HS-27A (cell line): ENCODE measurements at places on chromosomes 1 and 21.

GRCh38 chr1:183039985-183040447 is 16.8 kb downstream of the LAMC1 start:
- DNase-seq, result no peak

DNA sequence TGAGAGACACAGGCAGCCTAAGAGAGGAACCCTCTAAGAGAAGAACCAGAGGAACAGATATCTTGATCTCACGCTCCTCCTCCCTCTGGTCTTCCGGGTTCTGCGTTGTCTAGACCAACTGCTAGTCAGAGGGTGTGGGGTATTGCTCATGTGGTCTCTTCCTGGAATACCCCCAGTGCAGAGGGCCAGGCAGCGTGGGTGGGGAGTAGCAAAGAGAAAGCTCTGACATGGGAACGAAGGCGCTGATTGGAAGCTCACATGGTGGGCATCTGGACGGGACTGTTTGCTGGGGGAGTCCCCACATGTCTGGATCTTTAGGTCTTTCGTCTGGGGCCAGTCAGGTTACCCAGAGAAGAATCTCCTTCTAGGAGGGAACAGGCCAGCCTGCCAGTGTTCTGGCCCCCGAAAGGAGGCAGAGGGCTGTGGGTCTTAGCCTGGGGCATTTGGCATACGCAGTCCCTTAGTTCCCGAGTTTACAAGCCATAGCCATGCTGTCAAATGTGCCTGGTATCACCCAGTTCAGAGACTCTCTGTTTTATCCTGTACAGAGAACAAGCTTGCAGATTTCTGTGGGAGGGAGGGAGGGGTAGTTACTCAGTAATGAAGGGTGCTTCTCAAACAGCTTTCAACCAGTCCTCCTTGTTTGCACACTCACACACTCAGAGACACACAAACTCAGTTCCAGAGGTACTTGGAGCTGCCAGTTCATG is 18.3 kb upstream of the IL6R start:
- no peak for DNase-seq

GRCh38 chr1:17423781-17424245 is 15.7 kb downstream of the RCC2 start:
- DNase-seq, result no peak

- no peak for DNase-seq
Measured at GRCh38 chr1:31755850-31756492, 8.2 kb downstream of the ADGRB2 start.

DNA sequence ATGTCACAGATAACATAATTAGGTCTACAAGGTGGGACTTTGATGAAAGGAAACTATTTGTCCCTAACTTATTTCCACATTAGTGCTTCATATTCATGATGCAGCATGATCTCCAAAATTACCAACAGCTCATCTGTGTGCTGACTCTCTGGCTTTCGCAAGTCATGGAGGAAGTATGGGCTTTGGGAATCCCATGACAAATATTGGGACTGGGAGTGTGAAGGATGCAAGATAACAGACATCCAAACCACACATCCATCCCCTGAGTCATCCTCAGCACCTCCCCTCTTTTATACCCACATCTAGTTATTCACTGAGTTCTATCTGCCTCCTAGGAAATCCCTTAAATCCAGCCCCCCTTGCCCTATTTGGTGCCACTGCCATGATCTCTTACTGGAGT is 102.8 kb upstream of the COL24A1 start:
- DNase-seq, result peak; percentile 15

DNA sequence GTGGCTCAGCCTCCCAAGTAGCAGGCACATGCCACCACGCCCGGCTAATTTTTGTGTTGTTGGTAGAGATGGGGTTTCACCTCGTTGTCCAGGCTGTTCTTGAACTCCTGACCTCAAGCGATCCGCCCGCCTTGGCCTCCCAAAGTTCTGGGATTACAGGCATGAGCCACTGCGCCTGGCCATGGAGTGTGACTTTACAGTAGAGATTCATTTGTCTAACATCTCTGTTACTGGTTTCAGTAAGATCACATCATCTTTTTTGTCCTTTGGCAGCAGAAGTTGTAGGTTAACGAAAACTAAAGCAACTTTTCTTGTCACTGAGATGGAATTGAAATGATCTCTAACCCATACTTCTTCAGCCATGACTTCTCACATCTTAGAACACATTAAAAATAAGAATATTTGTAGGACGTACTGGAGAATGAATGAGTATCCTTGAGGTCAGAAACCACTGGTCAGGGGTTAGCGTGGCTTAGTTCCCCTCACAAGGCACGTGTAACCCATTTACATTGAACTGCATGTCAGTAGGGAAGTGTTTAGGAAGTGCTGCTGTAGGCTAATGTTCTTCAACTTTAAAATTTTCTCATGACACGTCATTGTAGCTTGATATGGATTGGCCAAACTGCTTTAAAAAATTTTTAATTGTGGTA is 75.9 kb downstream of the CAMTA1 start:
- DNase-seq, result no peak

- no peak for DNase-seq
Measured at GRCh38 chr21:19508844-19509243, 1105.3 kb upstream of the TMPRSS15 start.

DNA sequence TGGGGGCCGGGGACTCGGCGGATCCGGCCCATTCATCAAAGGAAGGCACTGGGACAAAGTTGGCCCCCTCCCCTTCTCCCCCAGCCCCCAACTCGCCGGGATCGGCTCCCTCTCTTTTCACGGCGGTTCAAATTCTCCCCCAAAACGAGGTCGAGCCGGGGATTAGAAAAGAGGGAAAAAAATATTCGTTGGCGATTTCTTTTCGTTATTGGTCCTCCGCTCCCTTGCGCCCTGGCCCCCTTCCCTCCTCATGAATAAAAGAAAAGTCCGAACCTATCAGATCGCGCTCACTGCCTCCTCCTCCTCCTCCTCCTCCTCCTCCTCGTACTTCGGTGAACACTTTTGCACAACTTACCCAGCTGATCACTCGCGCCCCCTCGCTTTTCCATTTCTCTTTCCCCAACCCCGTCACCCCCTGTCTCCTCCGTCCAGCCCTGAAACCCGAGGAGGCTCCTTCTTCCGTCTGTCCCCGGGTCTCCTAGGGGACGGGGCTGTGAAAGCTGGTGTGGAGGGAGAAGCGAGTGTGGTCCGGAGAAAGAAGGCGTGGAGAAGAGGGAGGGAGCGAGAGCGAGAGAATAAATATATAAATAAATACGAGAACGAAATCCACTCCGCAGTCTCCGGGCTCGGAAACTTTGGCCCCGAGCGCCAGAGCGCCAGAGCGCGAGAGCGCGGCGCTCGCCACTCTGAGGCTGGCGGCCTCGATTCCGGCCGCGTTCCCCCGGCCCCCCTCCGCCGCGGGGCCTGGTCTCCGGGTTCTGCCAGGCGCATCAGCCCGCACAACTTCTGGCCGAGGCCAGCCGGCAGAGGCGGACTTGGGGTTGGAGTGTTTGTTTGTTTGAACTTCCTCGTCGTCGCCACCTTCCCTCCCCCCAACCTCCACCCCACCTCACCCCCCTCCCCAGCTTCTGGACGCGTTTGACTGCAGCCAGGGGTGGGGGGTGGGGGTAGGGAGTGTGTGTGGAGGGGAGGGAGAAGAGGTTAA is at the start of gene PAX7:
TSS of gene PAX7 (plus strand) at position 336 of the 985 bp plus-strand sequence. CDS start 758 bp downstream, outside the sequence.
- no peak for DNase-seq

DNA sequence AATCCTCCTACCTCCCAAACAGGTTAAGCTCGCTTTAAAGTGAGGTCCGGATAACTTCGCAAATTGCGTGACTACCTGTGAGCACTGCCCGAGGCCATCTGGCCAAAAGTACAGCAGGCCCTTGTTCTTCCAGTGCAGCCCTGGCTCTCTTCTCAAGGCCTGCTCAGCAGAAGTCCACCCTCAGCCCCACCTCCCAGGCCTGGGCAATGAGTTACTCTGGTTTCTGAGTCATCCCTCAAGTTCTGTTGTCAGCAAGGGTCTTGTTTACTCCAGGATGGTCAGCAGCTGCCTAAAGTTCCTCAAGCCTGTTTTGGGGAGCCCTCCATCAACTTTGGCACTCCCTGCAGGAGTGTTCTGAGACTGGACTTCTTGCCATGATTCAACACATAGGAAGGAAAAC is 101.7 kb downstream of the BCAR3 start:
- DNase-seq, result no peak

GRCh38 chr1:165734906-165735305 is 33.8 kb downstream of the TMCO1 start:
- no peak for DNase-seq

DNA sequence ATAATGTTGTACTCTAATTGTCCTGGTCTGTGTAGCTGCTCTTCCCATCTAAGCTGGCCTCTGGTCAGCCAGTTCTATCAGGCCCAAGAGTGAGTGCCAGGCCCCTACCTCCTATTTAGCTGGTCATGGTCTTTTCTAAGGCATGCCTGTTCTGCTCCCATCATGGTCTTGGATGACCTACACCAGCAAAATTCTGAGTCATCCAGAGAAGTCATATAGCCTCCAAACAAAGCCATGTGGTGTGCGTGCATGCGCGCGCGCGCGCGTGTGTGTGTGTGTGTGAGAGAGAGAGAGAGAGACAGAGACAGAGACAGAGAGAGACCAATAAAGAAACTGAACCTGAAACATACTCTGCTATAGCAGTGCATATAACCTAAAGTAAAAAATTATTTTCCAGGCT is 254.4 kb downstream of the BRINP2 start:
- no peak for DNase-seq

GRCh38 chr1:235998812-235999211 is 66.1 kb downstream of the NID1 start:
- no peak for DNase-seq

GRCh38 chr1:94949681-94950661 is 23.1 kb upstream of the CNN3 start:
- DNase-seq, result no peak

DNA sequence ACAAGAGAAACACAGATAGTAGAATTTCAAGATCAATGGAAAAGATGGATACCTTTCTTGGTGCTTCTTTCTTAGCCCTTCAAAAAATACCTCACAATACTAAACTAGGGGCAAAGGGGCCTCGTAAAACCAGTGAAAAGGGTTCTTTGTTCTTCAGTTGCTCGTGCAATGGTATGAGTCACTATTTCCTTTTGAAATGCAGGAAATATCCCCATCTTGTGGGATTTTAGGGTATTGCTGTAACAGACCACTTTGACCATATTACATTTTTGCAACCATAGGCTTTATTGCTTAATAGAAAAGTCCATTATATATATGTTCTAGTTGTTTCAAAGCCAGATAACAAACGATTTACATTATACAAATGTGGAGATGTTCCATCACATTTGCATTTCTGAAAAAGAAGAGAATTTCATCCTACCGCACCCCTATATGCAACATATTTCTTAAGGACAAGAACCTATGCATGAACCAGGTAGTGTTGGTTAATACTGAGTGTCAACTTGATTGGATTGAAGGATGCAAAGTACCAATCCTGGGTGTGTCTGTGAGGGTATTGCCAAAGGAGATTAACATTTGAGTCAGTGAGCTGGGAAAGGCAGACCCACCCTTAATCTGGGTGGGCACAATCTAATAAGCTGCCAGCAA is 88.6 kb upstream of the PKN2 start:
- DNase-seq, result peak; percentile 53

DNA sequence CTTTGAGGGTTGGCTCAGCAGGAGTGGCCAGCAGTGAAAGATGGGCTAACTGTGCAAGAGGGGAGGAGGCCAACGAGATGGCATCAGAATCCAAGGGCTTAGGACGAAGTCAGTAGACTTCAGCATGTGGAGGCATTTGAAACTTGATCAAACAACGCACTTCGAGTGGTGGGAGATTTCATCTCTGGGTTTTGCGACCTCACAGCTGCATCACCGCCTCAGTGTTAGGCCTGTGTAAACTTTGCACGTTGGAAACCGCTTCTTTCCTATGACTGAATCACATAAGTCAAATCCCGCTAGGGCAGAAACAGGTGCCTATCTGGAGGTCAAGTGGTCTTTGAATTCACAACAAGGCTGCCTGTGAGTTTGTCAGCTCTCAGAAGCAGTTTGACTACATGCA is 17.8 kb downstream of the TFF3 start:
- DNase-seq, result no peak

DNA sequence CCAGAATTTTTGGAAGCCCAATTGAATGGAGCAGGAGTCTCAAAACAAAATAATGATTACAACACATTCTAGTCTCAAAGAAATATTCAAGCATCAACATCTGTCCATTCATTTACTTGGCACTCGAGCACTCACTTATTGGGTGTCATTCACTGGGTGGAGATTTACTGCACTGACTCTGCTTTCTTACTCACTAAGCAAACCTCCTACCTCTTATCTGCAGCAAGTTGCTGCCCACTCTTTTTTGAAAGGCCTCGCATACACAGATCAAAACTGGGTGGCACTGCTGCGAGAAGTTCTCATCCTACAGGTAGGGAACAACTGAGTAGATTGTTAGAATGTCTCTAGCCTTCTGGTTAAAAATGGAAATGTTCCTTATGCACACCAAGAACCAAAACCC is 18.0 kb downstream of the RHBDL2 start:
- no peak for DNase-seq

DNA sequence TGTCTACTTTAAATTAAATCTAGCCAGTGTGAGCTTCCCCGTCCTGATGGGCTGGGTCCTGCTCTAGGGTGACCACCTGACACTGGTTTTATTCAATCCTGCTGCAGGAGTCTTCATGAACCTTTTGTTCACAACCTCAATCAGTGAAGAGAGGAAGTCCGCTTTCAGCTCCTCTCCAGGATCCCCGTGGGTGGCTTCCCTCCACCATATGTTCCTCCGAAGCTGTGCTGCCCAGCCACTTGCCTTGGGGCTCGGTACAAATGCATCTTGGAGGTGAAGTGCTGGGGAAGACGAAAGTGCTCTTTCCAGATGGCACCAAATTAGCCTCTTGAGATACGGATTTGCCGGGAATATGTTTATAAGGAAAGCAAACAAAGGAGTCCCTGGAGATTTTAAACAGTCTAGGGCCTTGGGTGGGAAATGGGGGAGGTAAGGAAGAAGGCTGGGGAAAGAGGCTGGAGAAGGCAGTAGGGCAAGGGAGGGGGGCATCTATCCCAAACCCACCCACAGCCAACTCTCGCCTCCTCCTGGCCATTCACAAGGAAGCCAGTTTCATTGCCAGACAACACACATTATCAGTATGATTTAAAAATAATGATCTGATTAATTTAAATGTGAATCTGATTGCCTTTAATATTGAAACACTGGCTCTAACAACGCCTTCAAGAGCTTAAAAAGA is 430.8 kb downstream of the DISC1 start:
- no peak for DNase-seq

- no peak for DNase-seq
Measured at GRCh38 chr1:222454782-222455181, 93.1 kb downstream of the HHIPL2 start.

- DNase-seq, result no peak
Measured at GRCh38 chr1:207045453-207045852, 5.6 kb downstream of the YOD1 start.

- DNase-seq, result peak; percentile 62
Measured at GRCh38 chr1:234957330-234958065, 171.1 kb downstream of the TOMM20 start.

GRCh38 chr1:184004935-184005334 is 32.6 kb downstream of the COLGALT2 start:
- no peak for DNase-seq
